Stimulated activated CD4-positive, alpha-beta T cell treated with anti-CD3 and anti-CD28 coated beads, Interleukin-1b, Interleukin-23, amount 100 ng/mL, for 48 hours (primary cell): ENCODE measurements at places on chromosomes 11 and 22.

GRCh38 chr11:44602891-44603310 is 37.4 kb downstream of the CD82 start:
- no peak for DNase-seq

DNA sequence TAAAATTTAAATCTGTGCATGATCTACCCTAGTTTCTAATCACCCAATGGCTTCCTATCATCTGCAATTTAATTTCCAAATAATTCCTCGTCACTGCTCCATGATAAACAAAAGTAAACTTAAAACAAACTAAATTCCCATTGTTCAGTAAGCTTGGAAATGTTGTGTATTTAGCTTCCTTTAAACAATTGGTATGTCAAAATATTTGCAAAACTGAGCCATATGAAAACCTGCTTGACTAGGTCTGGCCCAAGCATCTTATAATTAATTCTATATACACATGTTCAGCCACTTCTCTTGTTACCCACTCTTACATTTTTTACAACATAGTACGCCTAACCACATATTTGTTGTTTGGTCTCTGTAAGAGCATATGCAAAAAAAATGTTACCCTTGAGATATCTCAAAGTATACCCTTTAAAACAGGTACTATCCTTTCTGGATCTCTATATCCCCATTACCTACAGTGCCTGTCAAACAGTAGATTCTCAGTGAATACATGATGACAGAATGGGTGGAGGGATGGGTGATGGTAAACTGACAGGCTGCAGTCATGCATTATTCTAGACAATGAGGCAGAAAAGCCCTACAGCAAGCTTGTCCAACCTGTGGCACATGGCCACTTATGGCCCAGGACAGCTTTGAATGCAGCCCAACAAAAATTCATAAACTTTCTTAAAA is 1277.9 kb upstream of the TENM4 start:
- DNase-seq: no peak

DNA sequence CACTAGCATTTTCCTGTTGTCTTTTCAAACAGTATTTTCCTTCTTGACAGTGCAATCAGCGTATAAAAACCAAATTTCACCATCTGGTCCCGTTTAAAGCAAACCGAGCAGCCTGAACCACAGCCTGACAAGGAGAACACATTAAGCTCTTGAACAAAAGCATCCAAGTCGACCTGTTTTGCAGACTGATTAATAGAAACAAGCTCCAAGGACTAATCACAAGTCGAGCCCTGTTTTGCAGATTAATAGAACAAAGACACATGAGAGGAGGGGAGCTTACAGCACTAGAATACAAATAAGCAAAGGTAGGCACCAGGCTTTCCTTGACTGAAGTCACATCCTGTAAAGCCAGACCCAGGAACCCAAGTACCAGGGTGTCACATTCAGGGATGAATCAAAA is 104.8 kb downstream of the MPPED2 start:
- DNase-seq: no peak

DNA sequence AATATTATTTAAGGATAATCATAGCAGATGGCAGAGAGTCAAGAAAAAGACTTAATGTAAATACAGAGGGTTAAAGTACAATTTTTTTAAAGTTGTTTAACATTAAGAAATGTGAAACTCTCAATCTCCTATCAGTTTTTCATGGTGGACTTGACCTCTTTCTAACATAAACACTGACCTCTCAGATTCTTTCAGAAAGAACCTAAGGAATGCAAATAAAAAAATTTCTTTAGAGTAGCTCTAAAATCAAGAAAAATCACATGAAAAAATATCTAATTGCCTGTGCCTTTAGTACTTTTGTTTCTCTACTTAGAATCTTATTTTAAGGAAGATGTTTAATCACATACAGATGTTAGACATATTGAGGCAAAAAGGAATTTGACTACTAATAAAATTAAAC is 12.9 kb downstream of the RNF141 start:
- no peak for DNase-seq

DNA sequence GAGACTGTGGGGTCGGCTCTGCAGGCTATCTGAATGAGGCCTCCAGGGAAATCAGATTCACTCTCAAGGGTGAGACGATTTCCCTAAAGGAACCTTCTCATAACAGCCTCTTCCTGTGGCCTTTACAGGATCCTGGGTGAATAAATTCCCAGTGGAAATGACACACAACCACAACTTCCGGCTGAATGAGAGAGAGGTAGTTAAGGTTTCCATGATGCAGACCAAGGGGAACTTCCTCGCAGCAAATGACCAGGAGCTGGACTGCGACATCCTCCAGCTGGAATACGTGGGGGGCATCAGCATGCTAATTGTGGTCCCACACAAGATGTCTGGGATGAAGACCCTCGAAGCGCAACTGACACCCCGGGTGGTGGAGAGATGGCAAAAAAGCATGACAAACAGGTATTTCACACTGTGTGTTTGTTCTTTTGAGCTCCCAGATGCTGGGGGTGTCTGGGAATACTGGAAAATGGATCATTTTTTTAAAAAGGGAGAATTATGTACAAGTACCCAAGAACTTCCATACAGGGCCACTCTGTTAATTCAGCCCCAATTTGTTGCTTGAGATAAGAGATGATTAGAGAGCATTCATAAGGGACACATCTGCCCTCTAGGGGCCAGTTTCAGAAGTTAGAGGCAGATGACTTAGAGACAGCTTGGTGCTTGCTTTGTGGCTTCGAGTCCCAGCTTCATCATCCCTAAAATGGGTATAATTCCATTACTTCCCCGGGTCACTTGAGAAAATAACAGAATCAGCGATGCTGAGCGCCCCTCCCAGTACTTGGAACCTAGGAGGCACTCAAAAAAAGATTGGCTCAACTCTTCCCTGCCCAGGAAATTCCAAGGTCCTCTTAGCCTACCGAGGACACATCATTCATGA is 10.2 kb downstream of the SERPIND1 start:
- DNase-seq: peak; percentile 33

DNA sequence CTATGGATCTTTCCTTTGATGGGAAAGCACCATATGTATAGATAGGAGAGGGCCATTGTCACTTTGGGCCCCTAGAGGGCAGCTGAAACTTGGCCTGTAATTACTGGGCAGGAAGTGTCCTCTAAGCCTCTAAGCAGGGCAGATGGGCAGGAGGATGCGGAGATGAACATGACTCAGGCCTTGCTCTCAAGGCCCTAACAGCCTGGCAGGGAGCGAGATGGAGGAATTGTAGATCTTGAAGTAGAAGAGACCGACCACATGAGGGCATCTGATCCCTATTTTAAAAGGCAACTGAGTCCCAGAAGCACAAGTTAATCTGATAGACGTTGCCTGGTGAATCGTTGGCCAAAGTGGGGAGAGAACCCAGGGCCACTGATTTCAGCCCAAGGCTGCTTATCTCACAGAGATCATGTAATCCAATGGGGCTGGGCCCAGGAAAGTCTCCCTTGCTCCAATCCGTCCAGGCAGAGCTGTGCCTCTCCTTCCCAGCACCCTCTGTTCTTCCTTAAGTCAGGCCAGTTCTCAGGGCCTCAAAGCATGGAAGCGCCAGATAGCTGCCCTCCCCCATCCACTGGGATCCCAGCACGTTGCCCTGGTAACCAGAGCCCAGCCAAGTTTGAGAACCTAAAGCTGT is 2.5 kb upstream of the SEPTIN3 start:
- peak; percentile 40 for DNase-seq
